ENCODE measurements at places on chromosomes 1 and 21.

- DNase-seq, result no peak
These were observed 54.7 kb upstream of the IFFO2 start for GRCh38 chr1:19010995-19011844.

- DNase-seq, result no peak
These were observed 22.0 kb downstream of the MYOM3 start for GRCh38 chr1:24089743-24090555.

GRCh38 chr1:203328714-203329122, 22.2 kb downstream of the FMOD start:
- peak; percentile 98 for DNase-seq

DNA sequence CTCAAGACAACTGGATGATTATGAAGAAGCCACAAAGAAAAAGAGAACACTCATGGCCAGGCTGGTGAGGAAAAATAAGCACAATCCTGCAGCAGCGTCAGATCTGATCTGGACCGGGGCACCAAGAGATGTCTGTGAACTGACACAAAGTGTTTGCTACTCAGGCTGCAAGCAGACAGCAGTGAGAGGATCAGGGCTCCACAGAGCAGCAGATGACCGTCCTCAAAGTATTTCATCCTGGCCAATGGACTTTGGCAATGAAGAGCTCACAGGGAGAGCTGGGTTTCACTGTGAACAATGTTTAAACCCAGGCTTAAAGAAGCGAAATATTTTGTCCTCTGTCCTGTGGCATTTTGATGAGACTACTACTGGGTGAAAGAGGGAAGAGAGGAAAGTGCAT, 299.2 kb downstream of the GPATCH2 start:
- no peak for DNase-seq

- DNase-seq, result peak; percentile 77
These were observed 6.9 kb upstream of the KNCN start for GRCh38 chr1:46558141-46558963.

DNA sequence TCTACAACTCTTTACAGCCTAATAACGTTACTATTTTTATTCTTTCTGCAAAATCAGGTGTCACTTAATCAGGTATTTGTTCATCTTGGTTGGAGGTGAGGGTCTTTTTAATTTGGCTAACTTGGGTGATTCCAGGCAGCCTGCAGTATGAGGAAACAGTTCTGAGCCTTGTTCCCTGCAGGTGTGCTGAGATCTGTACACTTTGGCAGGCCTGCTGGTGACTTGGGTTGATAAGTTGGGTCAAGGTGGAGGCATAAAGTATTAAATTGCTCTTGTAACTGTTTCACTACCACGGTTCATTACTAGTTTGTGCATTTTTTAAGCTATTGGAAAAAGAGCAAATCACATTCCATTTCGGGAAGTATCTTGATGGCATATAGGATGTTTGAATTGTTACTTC, 10.0 kb downstream of the MAP3K21 start:
- peak; percentile 19 for DNase-seq

DNA sequence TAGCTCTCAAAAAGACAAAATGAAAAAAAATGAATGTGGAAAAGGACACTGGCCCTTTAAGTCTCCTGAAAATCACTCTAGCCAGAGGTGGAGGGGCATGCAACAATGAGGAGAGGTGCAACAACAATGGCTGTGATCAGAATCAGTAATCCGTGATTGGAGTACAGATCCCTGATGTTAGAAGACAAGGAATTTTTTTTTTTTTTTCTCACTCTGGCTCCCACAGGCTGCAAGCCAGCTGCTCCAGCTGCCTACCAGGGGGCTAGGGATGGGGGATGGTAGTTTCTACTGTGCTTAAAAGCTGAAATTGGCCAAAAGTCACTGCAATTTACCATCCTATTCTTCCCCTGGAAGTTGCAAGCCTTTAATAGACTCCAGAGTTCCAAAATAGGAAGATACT, 54.5 kb downstream of the STYXL2 start:
- DNase-seq, result peak; percentile 13

GRCh38 chr1:88079036-88079435, 605.0 kb upstream of the PKN2 start:
- DNase-seq, result peak; percentile 34

DNA sequence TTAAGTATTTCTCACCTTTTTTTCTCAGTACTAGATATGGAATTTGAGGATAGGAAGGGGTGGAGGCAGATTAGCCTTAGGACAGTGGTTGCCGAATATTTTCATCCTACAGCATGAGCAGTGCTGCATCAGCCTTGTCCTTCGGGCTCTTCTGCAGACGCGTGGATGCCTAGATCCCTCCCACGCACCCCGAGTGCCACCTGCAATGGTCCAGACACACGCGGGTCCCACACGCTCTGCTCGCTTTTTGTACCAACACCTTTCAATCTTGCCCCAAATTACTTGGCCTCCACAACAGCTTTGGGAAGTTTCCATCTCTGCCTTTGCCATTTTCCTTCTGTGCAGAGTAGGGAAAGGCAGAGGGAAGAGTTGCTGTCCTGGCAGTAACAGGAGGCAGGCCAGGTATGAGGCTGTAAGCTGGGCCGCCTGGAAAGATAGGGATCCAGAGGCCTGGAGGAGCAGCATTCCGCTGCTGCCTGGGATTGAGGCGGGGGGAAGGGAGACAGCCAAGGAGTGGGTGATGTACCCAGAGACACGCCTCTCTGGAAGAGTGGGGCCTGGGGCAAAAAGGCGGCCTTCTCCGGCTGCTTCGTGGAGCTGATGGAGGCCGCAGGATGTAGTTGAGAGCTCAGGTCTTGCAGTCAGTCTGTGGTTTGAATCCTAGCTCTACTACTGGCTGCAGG, 467.7 kb downstream of the KIF26B start:
- peak; percentile 29 for DNase-seq

- DNase-seq, result peak; percentile 42
These were observed 789 bp upstream of the PTPN14 start for GRCh38 chr1:214552174-214552608.

GRCh38 chr1:84365225-84366221, 32.8 kb upstream of the DNASE2B start:
- DNase-seq, result peak; percentile 2

GRCh38 chr21:28763809-28764418, 228.8 kb downstream of the LTN1 start:
- DNase-seq, result no peak

- DNase-seq, result no peak
These were observed 71.3 kb upstream of the S1PR1 start for GRCh38 chr1:101165532-101165931.

GRCh38 chr1:43552813-43553212, 22.1 kb downstream of the PTPRF start:
- DNase-seq, result peak; percentile 3

DNA sequence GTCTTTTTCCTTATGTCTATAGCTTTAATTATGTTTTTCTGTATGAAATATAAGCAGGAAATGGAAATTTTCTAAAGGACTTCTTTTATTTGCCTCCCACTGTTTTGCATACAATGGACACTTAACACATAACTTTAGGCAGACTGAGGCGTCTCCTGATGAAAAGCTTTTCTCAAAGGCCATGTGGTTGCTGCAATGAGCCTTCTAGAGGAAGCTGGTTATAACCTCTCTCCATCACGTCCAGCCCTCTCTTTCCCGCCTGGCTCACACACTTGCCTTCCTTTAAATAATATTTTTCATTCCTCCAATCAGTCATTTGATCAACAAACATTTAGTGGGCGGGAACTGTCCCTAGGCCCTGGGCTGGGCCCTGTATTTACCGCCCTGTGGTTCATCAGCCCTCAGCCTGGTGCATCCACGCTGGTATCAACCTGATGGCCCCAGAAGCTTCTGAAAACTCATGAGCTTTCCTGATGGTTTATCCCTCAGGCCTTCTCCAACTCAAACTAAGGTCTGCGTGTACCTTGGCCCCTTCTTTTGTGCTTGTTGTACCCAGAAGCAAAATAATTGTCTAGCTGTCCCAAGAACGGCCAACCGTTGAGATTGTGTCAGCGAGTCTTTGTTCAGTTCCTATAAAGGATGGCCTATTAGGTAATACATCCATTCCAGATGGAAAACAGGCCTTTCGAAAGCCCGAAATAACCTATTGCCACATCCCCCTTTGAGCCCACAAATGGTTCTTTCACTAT, 75.3 kb upstream of the LYST start:
- no peak for DNase-seq

DNA sequence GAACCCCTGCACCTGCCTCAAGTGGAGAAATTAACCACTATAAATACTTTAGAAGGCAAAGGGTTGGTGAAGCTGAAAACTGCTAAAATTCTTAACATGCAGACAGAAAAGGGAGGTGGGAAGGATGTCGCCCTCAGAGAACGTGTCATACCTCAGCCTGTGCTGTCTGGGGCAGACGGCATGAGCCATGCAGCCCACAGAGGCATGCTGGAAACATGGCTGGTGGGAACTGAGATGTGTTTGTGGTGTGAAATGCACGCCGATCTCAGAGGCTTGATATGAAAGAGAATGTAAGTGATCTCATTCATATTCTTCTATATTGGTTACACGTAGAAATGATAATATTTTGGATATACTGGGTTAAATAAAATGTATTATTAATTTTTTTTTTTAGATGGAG, 16.3 kb downstream of the AGPAT3 start:
- no peak for DNase-seq

- no peak for DNase-seq
These were observed 70.7 kb upstream of the ZNF644 start for GRCh38 chr1:91092503-91092902.

DNA sequence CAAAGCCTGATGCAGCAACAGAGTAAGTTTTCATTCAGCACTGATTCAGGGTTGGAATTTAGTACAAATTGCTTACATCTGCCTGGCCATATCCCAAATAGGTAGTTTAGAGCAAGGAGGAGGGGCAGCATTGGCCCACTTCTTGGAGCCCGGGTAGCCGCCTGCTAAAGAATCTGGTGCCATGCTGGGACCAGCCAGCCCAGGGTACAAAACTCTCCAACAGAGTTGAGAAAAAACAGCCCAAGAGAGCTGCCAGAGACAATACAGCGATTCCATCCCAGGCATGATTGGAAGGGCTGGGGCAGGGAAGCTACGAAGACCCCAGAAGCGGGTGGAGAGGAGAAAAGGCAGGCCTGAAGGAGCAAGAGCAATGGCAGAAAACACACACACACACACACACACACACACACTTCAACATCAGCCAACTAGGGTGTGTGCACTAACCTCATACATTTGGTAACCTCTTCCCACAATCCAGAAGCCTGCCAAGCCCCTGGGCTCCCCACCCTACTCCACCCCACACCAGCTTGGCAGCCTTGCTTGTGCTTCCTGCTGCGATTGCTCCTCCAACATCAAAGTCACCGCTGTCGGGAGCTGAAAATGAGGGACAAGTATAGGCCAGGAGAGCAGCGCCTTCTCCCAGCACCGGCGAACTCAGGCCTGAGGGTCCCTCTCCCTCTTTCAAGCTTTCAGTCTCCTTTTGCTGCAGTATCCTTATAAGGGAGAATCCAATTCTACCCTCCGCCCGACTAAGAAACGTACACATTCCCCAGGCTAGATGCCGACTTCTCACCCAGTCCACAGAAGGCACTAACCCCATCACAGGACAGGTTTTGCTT, 1.2 kb downstream of the PIK3C2B start:
- peak; percentile 59 for DNase-seq

- no peak for DNase-seq
These were observed 15.9 kb downstream of the PYCR2 start for GRCh38 chr1:225908013-225908640.

- DNase-seq, result peak; percentile 93
These were observed 71.6 kb downstream of the RD3 start for GRCh38 chr1:211420389-211420788.

- peak; percentile 35 for DNase-seq
These were observed 65.5 kb upstream of the CR1L start for GRCh38 chr1:207579436-207579799.

Measured in NCI-H69 (cell line).